ENCODE measurements at places on chromosomes 3 and 15. TPM values are rescaled to one million over a fixed set of nuclear protein-coding genes. Genes with fewer than 3 reads are reported as not detected.

SLC41A3 gene
- 29.8 TPM for total RNA-seq

DNA sequence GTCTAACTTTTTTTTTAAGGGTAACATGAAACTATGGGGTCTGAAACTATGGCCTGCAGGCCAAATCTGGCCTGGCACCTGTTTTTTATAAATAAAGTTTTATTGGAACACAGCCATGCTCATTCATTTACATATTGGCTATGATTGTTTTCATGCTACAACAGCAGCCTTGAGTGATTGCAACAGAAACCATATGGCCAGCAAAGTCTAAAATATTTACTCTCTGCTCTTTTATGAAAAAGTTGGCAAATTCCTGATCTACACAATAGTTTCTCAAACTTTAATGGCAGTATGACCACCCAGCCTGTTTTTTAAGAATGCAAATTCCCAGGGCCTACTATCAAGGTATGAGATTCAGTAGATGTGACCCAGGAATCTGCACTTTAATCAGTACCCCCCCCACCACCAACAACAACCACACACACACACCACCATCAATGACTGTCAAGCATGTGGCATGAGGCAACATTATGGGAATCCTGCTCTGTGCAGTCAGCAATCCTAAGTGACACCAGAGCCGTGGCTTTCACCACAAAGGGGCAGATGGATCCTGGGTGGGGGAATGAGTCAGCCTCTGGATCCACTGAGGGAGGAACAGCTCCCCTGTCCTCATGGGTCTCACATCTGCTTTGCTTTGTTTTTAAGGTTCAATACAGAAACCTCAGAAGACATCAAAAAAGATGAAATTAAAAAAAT, 142.8 kb downstream of the NTRK3 start:
- no peak overlapping the region for H3K27ac ChIP-seq
- no peak overlapping the region for H3K4me3 ChIP-seq

DNA sequence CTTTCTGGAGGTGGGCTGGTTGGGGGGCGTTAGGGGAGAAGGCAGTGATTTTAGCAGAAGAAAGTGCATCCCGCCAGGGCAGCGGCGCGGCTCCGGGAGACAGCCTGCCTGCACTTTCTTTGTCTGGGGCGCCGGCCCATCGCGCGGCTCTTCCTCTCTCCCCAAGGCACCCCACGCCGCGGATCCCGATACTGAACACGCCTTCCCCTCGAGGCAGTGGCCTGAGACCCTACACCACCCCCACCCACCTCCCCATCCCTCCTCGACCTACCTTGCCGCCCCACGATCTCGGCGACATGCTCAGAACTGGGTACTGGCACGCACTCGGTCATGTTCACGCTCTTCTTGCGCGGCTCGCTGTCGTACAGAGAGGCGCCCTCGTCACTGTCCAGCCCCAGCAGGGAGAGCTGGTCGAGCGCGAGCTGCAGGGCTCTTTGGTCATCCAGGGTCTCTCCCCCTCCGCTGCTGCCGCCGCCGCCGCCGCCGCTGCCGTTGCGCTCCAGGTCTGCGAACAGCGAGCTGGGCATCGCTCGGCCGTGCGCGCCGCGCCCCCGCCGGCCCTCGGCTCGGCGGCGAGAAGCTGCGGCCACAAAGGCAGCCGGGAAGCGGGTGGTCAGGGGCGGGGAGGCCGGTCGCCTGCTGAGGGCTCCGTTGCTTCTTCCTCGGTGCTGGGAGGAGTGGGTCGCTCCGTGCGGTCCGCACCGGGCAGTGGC, 483 bp downstream of the MEX3B start:
- 0 out of 2 replicates have a peak, but pooled peaks cover 7% of the 10 kb centered on the region for H3K36me3 ChIP-seq
- no peak overlapping the region for H3K27ac ChIP-seq
- DNase-seq, result peak; percentile 48
- peaks cover 46% of the 10 kb centered on the region for H3K27me3 ChIP-seq
- peak overlapping the region; percentile 96 for H3K4me3 ChIP-seq

DNA sequence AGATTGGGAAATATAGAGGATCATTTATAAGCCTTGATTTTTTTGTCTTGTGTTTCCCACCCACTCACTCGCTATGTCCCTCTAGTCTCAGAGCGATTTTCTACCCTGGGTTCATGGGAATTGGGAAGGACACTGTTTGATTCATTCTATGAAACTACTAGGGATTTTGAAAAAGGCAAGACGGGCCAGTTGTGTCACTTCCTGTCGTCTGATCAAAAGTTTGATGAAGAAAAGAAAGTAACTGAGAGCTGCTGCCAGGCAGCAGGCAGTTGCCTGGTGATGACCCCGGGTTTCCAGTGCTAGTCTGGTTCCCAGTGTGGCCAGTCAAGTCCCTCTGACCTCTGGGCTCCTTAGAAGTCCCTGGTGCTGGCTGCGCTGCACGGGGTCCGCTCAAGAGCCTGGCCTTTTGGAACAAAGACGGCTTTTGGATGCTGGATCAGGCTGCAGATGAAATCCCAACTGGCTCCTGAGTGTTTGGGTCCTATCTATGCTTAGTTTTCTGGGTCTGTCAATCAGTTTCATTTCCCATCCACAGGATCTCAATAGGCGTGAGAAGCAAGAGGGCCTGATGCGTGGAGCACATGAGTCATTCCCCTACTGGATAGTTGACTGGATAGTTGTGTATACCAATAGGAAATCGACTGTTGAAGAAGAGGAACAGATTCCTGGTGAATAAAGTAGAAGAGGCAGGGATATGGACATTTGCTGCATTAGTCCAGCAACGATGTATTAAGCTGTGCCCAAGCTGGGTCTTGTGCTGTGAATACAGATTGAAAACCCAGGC, 89.7 kb downstream of the EEFSEC start:
- H3K4me1 ChIP-seq, result no peaks in the 10 kb centered on the region
- H3K4me3 ChIP-seq, result no peak overlapping the region
- no peaks in the 10 kb centered on the region for H3K27me3 ChIP-seq

DNA sequence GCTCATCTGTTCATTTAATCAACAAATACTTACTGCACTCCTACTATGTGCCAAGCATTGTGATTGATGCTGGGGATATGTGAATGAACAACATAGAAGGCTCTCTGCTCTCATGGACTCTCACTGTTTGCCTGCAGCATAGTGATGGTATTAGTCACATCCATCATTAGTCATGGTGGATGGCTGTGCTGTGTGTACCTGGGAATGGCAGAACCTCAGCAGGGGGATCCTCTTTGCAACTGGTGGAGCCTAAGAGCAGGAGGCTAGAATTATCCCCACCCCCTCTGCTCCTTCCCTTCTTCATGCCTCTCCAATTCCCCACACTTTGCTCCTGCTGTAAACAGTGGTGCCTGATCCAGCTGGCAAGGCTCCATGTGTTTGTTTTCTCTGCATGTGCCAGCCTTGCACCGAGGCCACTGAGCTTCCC, 20.5 kb downstream of the BOC start:
- H3K4me1 ChIP-seq, result peaks cover 11% of the 10 kb centered on the region
- H3K27me3 ChIP-seq, result no peaks in the 10 kb centered on the region
- no peak overlapping the region for H3K27ac ChIP-seq
- H3K36me3 ChIP-seq, result no peaks in the 10 kb centered on the region

LRRC3B gene
- total RNA-seq, result 11.3 TPM

- H3K36me3 ChIP-seq, result no peaks in the 10 kb centered on the region
- H3K4me1 ChIP-seq, result peaks cover 9% of the 10 kb centered on the region
- H3K27ac ChIP-seq, result no peak overlapping the region
These were observed 8.5 kb downstream of the VEPH1 start for GRCh38 chr3:157494581-157495281.

- H3K4me3 ChIP-seq, result peak overlapping the region; percentile 72
- H3K4me1 ChIP-seq, result peaks cover 22% of the 10 kb centered on the region
- H3K27ac ChIP-seq, result no peak overlapping the region
These were observed 1.7 kb downstream of the PRTG start for GRCh38 chr15:55740981-55741832.

GAP43 gene
- total RNA-seq, result 22.7 TPM

DNA sequence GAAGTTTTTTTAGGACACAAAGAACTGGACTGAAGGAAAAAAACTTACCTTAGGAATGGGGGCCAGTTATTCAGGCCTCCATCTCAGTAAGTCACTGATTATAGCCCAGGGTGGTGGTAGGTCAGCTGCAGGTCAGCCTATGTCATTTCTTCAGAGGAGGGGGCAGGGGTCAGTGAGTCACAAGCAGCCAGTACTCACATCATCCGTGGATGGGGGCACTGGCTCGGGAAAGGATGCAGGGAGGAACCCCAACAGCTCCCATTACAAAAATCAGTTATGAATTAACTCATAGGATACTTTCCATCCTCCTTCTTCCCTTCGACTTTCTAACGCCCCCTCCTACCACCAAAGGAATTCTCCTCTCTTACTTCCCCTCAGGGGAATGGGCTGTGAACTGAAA, 578.3 kb downstream of the PDCD6IP start:
- no peak overlapping the region for H3K4me3 ChIP-seq
- DNase-seq, result no peak
- no peaks in the 10 kb centered on the region for H3K4me1 ChIP-seq
- no peaks in the 10 kb centered on the region for H3K36me3 ChIP-seq
- H3K27ac ChIP-seq, result no peak overlapping the region

DNA sequence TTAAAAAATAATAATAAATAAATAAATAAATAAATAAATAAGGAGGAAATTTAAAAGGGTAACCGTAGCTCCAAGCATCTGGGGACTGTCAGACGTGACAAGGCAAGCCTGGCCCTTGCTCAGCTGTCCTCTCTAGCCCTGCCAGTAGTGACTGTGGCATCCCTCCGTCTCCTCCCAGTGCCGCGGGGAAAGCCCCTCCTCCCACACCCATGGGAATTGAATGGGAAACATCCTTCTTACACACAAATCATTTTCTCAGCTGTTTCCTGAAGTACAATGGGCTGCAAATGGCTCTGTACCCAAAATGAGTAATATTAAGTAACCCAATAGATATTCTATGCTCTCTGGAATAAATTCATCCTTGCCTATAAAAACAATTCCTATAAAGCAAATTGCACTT, 101.6 kb upstream of the RAD18 start:
- DNase-seq, result no peak
- no peaks in the 10 kb centered on the region for H3K27me3 ChIP-seq
- H3K4me1 ChIP-seq, result no peaks in the 10 kb centered on the region
- no peak overlapping the region for H3K4me3 ChIP-seq
- no peaks in the 10 kb centered on the region for H3K36me3 ChIP-seq

SH3GL3 gene
- 21.1 TPM for total RNA-seq

GOLGA8Q gene
- not detected for total RNA-seq

EPB42 gene
- not detected for total RNA-seq

XXYLT1 gene
- total RNA-seq, result 34.8 TPM

ALDH1L1 gene
- 0.82 TPM for total RNA-seq

CFAP20DC gene
- total RNA-seq, result 11.4 TPM

ELL3 gene
- 19.2 TPM for total RNA-seq

LCTL gene
- total RNA-seq, result 5.6 TPM

DNA sequence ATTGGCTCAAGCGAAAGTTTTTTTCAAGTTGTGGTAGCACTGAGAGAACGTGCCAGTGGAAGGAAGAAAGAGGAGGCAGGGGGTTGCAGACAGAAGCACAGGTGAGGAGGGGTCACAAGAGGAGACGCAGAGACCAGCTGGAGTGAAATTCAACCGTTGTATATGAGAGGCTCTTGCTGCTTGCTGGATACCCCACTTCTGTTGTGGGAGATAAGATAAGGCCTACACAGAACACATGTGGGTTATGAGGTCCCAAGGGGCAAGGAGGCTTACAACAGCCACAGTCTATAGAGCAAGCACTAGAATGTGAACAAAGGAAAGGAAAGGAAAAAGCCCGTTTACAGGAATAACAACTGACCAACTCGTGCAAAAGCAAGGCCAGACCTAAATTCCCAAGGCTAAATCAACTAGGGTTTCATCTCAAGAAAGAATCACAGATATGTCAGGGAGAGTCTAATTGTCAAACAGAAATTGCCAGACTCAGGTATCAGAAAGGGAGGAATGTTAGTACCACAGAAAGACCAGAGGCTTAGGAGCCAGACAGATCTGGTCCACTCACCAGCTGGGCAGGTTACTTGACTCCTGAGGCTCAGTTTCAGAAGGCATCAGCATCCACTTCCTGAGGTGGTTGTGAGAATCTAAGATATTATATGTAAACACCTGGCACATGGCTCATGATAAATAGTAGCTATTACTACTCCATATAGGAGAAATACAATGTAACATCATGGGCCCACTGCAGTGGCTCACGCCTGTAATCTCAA, 60.9 kb downstream of the MSL2 start:
- no peak for DNase-seq
- H3K27me3 ChIP-seq, result no peaks in the 10 kb centered on the region

GRCh38 chr15:87268675-87269074, 987.9 kb downstream of the NTRK3 start:
- DNase-seq, result no peak
- H3K36me3 ChIP-seq, result no peaks in the 10 kb centered on the region
- H3K4me3 ChIP-seq, result no peak overlapping the region
- H3K27me3 ChIP-seq, result no peaks in the 10 kb centered on the region

ANKUB1 gene
- total RNA-seq, result not detected

Measured in GM23338 (cell line).